Foreskin fibroblast (primary cell): ENCODE measurements at places on chromosomes 2 and 18.

GRCh38 chr2:60485055-60485454 lies 68.4 kb downstream of the BCL11A start:
- no peak for DNase-seq

DNA sequence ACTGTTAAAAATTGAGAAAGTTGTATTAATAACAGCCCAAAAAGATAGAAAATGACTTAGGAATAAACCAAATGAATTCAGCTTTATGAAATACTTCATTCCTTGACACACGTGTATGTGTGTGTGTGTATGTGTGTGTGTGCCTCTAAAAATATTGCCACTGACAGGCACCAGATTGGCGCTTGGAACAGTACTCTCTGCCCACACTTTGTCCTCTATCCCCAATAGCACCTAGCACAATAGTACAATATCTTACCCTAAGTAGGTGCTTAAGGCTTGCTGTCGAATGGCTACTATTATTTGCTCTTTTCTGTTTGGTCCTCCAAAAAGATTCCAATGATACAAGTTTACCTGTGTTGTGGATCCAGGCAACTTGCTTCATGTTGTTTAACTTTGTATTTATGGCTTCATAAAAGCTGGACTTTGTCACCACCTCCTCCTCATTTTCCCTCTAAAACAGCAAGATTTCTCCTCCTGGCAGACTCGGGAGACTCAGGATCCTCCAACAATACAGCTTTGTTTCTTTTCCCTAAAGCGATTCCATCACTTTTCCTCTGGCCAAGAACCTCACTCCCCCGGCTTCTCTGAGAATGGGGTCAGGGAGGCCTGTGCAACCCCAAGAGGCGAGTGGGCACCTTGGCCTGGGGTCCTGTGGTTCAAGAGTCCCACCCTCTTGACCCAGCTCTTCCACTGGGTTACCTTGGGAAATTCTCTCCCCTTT lies 43.3 kb upstream of the LCLAT1 start:
- no peak for DNase-seq

- no peak for DNase-seq
Observed at GRCh38 chr18:11464129-11464528, 145.3 kb upstream of the SLC35G4 start.

DNA sequence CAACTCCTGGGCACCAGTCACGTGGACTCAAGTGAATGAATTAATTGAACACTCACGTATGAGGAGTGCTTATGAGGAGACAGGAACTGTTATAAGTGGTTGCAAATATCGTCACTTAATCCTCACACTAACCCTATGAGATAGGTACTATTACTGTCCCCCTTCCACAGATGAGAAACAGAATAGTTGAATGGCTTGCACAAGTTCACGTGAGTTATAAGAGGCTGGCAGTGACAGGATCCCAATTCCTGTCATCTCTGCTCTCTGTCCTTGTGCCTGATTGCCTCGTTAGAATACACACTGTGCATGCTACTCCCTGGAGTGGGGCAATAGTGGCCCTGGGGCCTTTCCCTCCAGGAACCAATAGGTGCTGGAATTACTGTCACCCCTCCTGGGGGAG lies 253.5 kb downstream of the DYSF start:
- no peak for DNase-seq

DNA sequence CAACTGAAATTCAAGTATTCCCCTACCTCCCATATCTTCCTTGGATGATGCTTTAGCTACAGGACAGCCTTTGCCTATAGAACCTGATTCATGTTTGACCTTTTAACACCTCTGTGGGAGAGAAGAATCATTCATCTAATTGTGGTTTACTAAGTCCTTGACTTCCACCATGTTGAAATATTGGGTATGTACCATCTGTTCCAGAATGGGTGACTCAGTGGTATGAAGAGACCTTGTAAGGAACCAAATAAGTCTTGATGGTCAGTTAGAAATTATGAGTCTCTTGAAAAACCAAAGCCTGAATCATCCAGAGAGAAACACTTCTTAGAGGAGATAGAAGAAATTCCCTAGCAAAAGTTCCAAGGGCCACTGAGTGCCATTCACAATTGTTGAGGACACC lies 27.5 kb downstream of the STAMBP start:
- peak; percentile 92 for DNase-seq

DNA sequence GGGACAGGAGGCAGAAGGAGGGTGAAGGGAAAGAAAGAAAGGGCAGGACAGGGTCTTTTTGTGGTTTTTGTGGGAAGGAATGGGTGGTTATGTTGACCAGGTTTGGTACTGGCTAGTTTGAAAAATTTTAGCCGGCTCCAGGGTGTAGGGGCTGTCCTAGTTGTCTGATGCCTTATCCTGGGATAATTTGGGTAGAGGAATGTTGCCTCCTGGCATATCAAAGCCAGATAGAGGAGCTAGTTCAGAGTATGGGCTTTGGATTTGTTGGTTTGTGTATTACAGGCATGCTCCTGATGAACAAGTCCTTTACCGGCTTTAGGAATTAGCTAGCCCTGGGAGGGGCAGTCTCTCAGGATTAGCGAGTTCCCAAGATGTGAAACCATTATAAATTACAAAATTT lies 101.1 kb upstream of the LHCGR start:
- no peak for DNase-seq

DNA sequence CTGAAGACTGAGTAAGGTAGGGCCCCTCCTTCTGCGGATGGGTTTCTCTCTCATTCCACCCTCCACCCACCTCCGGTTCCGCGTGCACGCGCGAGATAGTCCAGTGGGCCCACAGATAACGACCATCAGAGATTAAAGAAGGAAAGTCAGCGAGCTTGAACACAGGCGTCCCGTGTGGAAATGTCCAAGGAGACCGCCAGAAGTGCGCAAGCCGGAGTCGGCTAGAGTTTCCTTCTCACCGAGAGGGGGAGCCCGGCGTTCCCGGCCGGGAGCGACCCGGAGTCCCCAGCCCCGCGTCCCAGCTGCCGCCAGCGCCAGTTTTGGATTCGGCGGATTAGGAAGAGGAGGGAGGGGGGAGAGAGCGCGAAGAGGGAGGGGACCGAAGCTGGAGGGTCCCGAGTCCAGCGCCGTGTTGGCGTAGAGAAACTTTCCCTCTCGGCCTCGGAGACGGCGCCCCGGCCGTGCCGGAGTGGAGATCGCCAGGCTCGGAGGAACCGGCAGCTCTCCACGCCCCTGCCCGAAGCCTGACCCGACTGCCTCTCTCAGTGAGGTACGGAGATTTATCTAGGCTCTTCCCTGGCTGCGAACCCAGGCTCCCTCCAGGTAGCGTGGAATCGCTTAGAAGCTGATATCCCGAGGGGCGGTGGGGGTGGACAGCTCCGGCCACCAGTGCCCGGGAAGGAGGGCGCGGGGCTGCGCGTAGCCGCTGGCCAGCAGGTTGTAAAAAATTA lies at the start of gene GULP1:
GULP1 (plus strand) TSS at position 258 of the 731 bp plus-strand sequence. CDS start 185,829 bp downstream, outside the sequence.
- peak; percentile 93 for DNase-seq
